ENCODE measurements at places on chromosomes 16 and 17.

DNA sequence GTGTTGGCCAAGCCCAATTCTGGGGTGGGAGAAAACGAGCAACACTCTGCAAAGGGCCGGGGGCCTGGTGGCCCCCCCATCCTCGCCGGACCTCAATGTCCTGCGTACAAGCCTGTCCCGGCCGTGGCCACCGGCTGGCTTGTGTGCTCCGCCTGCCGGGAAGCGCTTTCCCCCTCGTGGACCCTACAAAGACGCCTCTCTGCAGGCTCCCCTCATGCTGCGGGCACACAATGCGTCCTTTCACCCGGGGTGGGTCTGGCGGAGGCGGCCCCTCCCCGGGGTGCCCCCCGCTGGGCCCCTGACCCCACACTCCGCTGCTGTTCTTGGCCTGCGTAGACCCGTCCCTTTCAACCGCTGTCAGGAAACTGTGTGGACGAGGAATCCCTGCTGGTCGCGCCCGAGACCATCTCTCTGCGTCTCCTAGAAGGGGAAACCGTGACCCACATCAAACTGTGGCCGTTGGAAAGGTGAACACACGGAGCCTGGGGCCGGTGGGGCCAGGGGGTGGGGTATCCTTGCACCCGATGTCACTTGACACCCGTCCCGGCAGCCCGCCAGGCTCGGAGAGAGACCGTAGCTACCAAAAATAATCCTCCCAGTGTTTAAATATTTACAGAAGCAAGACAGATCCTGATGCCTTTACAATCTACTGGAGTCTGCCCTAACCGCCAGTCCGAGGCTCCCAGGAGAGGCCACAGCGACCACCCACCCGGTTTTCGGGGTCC is 43.6 kb downstream of the TBC1D16 start:
- DNase-seq: no peak

DNA sequence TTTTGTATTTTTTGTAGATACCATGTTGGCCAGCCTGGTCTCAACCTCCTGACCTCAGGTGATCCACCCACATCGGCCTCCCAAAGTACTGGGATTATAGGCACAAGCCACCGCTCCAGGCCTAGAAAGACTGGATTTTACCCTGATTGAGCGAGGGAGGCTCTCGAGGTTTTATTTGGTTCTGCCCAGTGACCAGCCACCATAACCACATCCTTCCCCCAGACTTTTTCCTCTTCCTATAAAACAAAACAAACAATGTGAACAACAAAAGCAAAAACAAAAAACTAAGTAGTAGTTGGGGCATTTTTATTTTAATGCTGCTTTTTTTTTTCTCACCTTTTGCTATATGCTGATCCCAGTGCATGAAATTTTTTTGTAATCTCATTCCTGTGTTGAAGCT is 509.6 kb downstream of the MAF start:
- DNase-seq: no peak

DNA sequence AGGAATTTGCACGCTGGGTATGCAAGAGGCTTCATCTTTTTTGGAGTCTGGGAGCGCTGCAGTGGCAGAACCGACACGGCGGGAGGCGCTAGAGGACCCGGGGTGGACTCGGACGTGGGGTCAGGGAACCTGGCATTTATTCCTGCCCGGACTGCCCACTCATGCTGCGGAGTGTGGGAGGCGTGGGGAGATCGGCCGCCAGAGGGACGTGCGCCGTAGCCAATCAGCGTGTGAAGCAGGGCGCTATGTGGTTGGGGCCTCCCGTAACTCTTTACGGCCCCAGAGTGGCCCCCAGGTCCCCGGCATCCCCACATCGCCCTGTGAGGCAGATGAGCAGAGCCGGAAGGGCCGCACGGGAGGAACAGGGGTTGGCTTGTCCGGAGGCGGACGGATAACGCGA is 11.2 kb downstream of the FLYWCH2 start:
- no peak for DNase-seq

- DNase-seq: no peak
Observed at GRCh38 chr16:89000207-89000959, 23.4 kb upstream of the CBFA2T3 start.

DNA sequence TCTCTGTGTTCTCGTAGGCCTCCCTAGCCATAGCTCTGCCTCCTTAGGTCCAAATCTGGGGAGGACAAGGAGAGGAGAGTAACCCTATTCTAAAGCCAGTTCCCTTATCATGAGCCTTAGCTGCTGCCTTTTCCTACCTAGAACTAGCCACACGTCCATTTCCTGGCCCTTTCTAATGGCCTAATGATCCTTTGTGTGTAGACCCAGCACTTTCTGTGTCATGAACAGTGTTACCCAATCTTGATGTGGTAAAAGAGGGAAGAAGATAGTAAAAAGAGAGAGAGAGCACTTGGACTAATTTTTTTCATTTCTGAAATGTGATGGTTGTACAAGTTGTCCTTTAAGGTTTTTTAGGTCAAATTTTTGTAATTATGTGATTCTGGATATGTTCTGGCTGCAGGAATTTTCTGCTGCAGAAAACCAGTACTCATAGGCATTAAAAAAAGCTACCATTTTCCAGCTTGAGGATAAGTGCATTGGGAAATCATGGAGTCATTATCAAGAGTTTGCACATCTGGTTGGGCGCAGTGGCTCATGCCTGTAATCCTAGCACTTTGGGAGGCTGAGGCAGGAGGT is 18.2 kb downstream of the CASC3 start:
- DNase-seq: no peak

DNA sequence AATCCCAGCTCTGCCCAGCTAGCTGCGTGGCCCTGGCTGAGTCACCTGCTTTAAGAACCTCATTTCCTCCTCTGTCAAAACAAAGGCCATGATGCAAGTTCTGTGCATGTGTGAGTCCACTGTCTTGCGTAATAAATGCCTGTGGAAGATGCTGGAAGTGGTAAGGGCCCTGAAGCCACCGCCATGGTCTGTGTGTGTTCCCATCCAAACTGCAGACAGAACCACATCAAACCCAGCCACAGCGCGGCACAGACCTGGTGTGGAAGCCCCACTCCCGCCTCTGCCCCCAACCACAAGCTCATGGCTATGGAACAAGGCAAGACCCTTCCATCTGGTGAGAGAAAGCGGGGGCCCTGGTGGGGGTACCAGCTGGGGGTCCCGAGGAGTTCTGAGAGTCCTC is 26.0 kb downstream of the NECAB2 start:
- DNase-seq: peak; percentile 92

DNA sequence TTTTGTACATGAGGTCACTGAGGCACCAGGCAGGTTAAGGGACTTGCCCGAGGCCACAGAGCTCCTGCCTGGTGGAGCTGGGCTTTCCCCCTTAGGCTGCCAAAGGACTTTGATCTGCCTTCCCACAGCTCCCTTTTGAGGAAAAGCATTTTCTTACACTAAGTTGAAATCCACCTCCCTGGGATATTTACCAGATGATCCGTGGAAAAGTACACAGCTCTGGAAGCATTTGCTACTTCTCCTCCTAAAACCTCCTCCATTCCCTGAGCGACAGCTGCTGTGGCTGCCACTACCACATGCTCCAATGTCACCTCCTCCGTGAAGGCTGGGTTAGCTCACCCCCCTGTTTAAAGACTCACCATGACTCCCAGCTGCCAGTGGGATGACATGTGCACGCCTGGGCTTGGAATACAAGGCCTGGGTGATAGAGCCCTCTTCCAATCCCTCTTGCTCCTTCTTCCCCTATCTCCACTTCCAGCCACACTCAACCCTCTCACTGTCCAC is 1.2 kb upstream of the MPRIP start:
- peak; percentile 57 for DNase-seq

DNA sequence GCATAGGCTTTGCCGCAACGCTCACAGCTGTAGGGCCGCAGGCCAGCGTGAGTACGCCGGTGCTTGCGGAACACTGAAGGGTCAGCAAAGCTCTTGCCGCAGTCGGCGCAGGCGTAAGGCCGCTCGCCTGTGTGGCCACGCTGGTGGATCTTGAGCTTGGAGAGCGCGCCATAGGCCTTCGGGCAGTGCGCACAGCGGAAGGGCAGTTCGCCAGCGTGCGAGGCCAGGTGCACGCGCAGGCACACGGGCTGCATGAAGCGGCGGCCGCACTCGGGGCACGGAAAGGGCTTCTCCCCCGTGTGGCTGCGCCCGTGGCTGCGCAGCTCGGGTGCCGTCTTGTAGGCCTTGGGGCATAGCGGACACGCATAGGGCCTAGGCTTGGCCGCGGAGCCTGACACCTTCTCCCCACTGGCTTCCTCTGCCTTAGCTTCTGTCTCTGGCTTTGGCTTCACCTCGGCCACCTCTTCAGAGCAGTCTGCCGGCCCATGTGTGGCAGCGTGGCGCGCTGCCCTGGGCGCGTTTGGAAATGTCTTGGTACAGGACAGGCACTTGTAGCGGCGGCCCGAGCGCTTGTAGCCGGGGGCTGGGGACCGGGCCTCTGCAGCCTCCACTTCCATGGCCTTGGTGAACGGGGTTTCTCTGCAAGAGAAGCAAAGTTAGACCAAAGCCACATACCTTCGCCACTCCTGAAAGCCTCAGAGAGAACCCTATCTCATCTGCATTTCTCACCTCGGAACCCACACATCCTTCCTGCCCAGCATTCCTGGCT is 10.0 kb downstream of the ZNF668 start:
- no peak for DNase-seq

- peak; percentile 87 for DNase-seq
Observed at GRCh38 chr17:17568772-17569195, 22.7 kb downstream of the PEMT start.

DNA sequence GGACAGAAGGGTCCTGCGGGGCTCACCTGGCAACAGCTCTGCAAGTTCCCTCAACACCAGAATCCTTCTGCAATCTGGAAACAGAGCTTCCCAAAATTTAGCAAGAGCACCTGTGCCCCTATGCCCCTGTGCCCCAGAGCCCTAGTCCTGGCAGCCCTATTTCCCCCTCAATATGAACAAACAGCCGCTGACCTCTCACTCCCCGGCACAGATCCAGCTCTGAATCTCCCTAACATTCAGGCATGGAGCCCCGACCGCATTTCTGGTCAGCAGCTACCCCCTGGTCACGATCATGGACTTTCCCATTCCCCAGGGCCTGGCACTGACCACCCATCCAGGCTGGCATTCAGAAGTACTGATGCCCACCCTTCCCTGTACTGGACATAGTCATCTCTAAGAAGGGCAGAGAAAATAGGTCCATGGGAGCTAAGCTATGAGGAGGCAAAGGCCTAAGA is 110.8 kb upstream of the SMURF2 start:
- DNase-seq: no peak

DNA sequence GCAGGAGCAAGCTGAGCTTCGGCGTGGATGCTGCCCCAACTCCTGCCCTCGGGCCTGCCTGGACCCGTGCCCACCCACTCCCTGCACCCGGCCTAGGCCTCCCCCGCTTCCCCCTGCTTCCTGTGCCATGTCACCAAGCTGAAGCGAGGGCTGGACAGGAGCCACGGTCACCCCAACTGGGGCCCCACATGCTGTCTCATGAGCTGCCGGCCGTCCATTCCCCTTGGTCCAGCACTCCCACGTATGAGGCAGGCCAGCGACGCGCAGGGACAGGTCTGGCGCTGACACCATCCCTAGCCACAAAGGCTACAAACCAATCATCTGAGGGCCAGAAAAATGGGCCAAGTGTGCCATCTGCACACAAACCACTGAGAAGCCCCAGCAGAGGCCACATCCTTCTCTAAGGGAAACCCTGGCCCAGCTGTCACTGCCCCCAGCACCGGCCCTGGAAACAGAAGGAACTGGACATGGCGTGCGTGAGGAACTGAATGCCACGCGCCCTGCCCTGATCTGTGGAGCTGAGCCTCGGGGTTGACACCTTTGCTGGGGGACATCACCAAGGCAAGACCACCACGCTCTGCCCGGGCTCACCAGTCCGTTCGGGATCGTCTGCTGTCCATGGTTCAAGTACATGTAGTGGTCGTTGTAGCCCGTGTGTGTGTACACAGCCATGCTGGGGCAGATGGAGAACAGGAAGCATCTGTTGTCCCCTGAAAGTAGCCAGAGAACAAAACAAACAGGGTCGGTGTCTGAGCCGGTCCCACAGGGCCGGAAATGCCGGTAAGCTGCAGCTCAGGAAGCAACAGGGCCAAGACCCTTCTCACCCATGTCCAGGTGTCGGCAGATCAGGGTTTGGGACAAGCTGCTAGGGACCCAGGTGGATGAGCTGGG is 22.2 kb downstream of the MEAK7 start:
- DNase-seq: no peak
